Right cardiac atrium (tissue), 5 donors: ENCODE measurements at places on chromosomes 1 and 21. TPM values are rescaled to one million over a fixed set of nuclear protein-coding genes. Genes with fewer than 3 reads are reported as not detected.
A peak's percentile ranks its signal among the peaks of the same experiment; 100 is the strongest.

DNA sequence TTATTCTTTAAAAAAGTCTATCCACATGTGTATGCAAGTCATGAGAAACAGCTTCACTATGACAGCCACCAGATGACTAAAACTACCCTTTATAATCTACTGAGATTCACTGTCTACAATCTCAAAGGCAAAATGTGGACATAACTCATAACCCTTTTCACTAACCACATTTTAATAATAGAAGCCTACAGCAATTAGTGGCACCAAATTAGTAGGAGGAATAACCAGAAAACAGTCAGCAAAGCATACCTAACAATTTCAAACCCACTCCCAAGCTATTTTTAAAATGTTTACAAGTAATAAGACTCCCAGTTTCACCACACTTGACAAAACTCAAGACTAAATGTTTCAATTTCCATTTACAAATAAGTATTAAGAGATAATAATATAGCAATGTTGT lies 442.9 kb downstream of the PTPRC start:
- no peak for DNase-seq

GRCh38 chr1:202088206-202088605 lies 34.5 kb upstream of the GPR37L1 start:
- DNase-seq = no peak

GRCh38 chr1:6260961-6261614 lies at the start of gene GPR153:
TSS of gene GPR153 (minus strand) at chr1:6261098. CDS start at chr1:6254905, 6,193 bp downstream.
- peak; percentile 79 for DNase-seq

- no peak for DNase-seq
These were observed 57.8 kb upstream of the ID3 start for GRCh38 chr1:23617084-23617521.

- no peak for DNase-seq
These were observed 1689.1 kb downstream of the KCNT2 start for GRCh38 chr1:194919146-194919545.

GRCh38 chr1:2942410-2942809 lies 78.9 kb upstream of the ACTRT2 start:
- DNase-seq = no peak

DNA sequence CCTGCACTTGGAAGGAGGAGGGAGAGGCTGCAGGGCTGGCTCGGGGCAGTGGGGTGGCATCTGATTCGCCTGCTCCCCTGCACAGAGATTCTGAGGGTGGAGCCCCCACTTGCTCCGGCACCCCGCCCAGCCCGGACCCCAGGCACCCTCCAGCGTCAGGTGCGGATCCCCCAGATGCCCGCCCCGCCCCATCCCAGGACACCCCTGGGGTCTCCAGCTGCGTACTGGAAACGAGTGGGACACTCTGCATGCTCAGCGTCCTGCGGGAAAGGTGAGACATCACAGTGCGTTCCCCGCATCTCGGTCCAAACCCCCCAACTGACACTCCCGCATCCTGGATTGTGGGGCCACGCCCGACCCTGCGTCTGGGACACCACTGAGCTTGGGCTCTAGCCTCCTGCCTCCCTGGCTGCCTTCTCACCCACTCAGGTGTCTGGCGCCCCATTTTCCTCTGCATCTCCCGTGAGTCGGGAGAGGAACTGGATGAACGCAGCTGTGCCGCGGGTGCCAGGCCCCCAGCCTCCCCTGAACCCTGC lies 7.9 kb downstream of the ADAMTSL4 start:
- no peak for DNase-seq

DNA sequence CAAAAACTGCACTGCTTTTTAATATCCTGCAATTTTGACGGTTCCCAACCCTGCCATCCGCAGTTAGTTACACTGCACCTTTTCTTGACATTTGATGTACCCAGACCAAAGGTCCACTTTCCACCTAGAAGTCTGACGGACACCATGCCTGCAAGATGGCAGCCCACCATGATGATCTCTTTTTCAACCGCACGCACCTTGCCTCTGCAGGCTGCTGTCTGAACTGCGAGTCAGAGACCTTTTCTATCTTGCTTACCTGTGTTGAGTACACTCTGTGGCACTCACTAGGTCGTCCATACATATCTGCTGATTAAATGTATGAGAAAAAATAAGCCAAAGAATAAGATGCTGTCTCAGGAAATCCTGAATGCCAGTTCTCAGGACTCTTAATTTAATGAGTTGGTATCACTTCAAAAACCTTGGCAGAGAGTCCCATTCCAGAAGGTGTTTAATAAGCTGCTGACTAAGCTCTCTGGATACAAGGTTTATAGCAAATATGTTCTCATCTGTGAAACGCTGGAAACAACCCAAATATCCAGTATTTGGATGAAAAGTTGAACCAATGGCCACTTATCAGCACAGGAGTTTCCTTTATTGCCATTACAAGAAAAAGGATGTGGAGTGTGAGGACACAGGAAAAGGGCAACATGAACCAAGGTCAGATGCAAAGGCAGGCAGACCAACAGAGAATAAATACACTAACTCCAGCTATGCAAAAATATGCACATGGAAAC lies 37.9 kb downstream of the GNG12 start:
- no peak for DNase-seq

GRCh38 chr1:30915491-30916230 lies 7.1 kb upstream of the SDC3 start:
- no peak for DNase-seq

DNA sequence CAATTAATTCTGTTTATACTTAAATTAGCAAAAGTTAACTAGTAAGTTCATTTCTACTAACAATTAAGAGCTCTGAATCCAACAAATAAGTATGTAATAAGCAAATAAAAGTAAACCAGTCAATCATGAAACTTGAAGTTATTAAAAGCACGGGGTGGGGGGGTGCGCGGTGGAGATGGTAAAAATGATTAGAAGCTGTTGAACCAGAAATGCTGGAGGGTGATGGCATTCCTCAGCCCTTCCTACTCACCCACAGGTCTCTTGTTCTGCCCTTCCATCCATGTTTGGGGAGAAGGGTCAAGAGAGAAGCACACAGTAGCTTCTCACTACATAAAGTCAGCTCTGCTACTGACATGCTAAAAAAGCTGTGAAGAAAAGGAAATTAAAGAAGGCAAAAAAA lies 63.5 kb downstream of the AKT3 start:
- no peak for DNase-seq

The SERPINC1 gene
- 0.18 TPM for polyA plus RNA-seq

The S100A14 gene
- 4.3 TPM for polyA plus RNA-seq

The HCN3 gene
- 0.77 TPM for polyA plus RNA-seq

The CD247 gene
- polyA plus RNA-seq = 0.43 TPM

The PGBD5 gene
- polyA plus RNA-seq = 18.5 TPM

The ELF3 gene
- polyA plus RNA-seq = 0.11 TPM

The ADAMTS5 gene
- polyA plus RNA-seq = 1.3 TPM
